Activated naive CD4-positive, alpha-beta T cell treated with anti-CD3 and anti-CD28 coated beads, Interleukin-2, amount 50 U/mL, for 72 hours (primary cell): ENCODE measurements at places on chromosomes 1 and 21. TPM values are rescaled to one million over a fixed set of nuclear protein-coding genes. Genes with fewer than 3 reads are reported as not detected.

DNA sequence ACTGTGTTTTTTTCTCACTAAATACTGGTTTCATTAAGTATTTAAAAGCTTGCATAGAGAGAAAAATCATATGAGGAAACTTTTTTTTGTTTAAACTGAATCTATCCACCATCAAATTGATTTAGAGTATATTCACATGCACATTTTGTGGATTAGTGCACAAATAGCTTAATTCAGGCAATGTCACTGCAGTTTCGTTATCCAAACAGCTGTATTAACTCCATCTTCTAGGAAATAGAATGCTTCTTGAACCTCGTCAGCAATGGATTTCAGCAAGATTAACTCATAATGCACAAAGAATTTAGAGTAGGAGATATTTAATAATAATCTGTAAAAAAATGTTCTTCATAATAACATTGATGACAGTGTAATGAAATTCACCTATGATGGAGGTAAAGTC, 37.5 kb downstream of the NEXN start:
- no peak for DNase-seq

Gene TLR5
- not detected for total RNA-seq

DNA sequence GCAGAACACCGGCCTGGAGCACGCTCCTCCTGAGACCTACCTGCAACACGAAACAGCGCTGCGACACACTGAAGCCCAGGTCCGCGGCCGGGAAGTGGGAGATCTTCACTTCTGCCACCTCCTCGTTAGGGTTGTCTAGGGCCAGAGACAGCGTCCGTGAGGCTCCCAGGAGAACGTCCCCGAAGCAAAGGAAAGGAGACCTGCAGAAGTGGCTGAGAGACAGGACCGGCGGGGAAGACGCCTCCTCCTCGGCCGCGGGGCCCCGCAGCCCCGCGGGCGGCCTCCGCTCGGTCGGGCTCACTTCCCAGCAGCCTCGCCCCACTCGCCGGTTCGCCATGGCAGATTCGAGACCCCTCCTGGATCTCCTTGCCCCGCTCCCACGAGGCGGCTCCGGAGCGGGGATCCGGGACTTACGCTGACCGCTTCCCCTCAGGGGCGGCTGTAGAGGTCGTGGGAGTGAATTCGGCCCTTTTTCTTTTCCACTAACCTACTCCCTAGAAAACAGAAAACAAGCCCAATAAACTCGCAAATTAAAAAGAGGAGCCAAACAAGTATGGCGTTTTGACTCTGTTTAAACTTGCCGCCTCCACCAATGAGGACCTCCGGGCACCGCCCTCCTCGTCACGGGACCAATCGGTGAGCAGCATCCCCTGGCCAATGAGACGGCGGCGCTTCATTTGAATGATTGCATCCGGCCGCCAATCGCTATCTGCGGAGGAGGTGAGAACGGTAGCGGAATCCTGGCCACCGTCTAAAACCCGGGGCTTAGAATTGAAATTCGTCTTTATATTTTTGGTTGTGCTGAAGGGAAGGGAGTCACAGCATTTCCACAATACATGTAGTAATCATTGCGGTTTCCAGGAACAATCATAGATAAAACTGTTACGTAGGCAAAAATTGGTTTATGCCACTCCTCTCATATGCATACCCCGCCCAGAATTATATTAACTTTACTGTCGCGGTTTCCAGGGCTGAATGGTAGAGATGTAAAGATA, at the start of gene ASPM:
ASPM (minus strand) TSS at position 569 of the 995 bp plus-strand sequence; CDS start at position 337, 232 bp downstream.
- DNase-seq = peak; percentile 95

DNA sequence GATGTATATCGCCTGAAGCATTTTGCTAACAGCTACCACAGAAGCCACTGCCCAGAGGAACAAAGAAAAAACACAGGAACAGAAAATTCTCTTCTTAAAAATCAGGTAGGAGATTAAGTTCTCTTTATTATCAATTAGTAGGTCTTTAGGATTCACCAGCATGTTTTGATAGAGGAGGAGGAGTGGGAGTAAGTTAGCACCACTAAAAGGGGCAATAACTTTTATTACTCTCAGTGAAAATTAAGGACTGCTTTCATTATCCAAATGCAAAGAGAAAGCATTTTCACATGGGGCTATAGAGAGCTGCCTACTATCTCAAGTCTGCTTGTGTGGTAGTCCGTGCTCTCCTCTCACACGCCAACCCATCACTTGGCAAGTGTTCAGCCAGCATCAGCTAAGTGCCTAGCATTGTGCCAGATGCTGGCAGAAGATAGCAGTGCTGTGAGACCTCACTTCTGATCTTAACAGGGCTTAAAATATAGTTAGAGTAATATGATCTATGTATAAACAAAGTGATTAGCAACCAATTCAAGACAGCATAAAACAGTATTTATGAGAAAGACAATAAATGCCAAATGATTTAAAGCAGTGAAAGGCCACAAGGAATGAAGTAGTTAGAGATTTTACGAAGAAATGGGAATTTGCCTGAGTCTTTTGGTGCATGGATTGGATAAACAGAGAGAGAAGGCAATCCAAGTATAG, 39.8 kb downstream of the ASTN1 start:
- no peak for DNase-seq

DNA sequence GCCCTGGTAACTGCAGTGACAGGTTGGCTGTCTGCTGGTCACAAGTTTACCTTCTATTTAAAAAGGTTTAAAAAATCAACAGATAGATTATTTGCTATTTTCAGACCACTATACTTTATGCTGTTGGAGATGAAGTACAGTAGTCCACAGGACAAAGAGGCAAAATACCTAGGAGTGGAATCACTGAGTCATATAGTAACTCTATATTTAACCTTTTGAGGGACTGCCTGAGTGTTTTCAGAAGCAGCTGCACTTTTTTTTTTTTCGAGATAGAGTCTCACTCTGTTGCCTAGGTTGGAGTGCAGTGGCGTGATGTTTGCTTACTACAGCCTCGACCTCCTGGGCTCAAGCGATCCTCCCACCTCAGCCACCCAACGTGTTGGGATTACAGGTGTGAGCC, 11.7 kb downstream of the CNIH4 start:
- no peak for DNase-seq

DNA sequence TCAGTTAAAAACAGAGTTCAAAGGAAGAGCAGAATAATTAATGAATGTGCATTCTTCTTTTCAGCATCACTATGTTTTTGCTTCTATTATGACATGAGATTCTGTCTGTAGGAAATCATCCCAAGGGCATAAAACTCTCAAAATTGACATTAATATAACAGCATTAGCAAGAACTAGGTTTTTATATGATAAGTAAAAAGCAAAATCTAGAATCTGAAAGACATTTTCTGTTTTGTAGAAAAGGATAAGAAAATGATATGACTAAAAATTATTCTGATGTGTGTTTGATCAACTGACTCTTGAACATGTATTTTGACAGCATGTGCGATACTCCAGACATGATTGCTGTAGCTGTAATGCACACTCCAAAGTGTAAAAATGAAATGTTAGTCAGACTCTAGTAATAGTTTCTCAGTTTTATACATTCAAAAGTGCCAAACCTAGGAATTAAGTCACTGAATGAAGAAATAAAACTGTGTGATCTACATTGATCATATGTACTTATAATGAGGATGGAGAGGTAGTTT, 197.3 kb downstream of the NCAM2 start:
- DNase-seq = no peak

Gene ORC1
- total RNA-seq = 56.5 TPM

DNA sequence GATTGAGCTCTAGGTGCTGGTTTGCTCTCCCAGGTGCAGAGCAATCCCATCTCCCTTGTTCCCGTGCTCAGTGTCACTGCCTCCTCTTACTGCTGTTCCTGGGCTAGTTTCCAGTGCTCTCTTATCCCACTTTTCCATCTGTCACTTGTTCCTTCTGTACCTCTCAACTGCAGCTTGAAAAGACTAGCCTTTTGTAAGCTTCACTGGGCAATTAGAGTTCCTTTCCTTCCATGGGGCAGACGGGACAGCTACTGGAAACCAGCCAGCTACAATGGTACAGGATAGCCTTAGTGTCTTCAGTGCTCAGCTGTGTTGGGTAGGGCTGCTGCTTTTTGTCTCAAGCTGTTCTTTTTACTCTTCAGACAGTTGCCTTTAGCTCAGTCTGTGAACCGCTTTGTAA, 31.6 kb downstream of the AGT start:
- DNase-seq = no peak

DNA sequence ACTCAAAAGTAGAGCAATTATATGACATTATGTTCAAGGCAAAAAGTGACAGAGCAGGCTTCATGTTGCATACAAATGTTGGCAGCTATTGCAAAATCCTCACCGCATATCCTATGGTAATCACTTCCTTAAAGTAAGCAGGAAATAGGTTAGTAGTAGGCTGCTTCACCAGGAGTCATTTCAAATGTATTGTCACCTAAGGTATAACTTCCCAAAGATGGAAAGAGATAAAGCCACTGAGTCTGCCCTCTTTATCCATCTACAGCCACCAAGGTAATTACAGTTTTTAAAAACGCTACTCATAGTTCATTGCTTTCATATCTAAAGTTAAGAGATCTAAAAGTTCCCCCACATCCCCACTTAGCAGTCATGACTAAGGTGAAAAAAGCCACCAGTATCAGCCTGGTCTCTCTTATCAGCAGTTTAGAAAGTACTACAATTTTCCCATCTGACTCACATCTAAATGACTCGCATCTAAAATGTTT, 31.6 kb upstream of the UBE2U start:
- no peak for DNase-seq

GRCh38 chr21:40547906-40548513, 298.9 kb downstream of the DSCAM start:
- no peak for DNase-seq

Gene FAM78B
- total RNA-seq = not detected

Gene IGFN1
- not detected for total RNA-seq

GRCh38 chr21:14271053-14271452, 55.1 kb downstream of the RBM11 start:
- DNase-seq = no peak

DNA sequence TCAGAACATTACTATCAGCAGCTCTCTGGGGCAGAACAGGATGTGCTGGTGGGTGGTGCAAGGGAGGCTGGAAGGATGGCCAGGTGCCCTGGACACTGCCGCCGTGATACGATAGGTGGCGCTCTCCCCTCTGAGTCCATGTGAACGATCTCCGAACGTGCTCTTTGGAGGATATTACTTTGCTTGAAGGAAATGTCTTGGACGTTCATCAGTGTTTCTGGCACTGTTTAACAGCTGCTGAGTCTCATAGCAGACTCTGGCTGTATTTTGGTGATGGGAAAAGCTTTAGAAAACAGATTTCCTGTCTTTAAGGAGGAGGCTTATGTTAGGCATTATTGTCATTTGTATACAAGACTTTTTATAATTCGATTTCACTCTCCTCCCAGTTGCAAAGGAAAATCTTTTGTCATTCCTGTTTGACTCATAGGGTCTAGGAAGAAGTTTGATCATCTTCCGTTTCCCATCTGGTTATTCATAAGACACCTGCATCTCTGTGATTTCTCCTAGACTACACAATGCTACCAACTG, 386.2 kb upstream of the ADGRL2 start:
- DNase-seq = no peak

DNA sequence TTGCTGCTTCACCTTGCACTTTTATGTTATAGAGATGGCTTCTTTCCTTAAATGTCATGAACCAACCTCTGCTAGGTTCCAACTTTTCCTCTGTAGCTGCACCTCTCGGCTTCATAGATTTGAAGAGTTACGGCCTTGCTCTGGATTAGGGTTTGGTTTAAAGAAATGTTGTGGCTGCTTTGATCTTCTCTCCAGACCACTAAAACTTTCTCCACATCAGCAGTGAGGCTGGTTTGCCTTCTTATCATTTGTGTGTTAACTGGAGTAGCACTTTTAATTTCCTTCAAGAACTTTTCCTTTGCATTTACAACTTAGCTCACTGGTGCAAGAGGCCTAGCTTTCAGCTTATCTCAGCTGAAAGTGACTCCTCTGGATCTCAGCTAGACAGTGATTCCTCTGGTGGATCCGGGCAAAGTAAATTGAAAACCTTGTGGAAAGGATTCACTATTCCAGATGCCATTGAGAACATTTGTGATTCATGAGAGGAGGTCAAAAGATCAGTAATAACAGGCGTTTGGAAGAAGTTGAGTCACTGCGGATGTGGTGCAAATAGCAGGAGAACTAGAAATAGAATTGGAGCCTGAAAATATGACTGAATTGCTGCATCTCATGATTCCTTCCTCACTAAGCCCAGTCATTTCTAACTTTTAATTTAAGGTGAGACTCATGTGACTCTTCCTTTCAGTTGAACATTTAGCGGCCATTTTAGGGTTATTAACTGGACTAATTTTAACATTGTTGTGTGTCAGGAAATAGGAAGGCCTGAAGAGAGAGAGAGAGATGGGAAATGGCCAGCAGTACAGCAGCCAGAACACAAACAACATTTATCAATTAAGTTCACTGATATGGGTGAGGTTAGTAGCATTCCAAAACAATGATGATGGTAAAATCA, 16.2 kb upstream of the RGS1 start:
- DNase-seq = no peak

Gene OR2G6
- total RNA-seq = not detected

DNA sequence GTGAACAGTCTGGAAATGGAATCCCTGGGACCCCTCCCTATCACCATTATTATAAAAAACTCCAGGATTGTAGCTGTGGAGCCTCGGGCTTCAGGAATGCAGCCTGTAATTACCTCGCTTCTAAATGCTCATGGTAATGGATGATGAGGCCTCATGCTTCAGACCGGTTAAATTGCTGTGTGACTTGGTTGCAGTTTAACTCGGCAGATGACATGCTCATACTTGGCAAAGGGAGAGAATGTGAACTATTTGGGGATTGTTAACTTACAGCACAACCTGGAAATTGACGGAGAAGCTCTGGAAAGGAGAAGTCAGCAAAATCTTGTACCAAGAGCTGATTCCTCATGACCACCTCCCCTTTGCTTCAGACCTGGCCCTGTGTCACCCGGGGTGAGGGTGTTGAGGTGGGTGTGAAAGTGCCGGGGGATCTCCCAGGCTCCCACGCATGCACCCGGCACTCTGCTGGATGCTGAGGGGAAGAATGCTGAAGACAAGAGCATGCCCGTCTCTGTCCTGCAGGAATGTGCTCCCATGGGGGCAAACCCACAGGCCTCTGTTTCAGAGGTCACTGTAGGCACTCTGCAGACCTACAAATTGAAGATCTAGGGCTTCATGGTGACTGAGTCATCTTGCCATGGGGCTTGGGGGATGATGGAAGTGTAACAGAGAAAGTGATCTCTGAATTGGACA, 364.8 kb downstream of the RPS6KC1 start:
- DNase-seq = no peak

DNA sequence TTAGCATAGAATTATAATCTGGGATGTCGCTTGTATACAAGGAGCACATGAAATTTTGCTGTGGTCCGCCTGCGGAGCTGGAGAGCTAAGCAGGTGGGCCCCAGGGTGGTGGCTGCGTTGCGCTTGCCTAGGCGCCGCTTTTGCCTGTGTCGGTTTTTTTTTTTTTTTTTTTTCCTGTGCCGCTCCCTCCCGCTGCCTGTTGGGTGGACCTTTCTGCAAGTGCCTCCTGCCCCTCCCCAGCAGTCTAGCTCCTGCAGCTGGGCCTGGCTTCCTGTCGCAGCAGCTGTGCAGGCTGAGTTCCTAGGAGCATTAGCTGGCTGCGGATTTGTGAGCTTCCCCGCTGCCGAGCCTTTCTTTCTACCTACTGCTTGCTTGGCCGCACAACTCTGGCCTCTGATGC, 20.6 kb downstream of the PYHIN1 start:
- DNase-seq = no peak

- no peak for DNase-seq
Observed at GRCh38 chr1:226108935-226109828, 46.7 kb downstream of the H3-3A start.

Gene FCRL1
- not detected for total RNA-seq
